ENCODE measurements at places on chromosomes 5 and 9.

DNA sequence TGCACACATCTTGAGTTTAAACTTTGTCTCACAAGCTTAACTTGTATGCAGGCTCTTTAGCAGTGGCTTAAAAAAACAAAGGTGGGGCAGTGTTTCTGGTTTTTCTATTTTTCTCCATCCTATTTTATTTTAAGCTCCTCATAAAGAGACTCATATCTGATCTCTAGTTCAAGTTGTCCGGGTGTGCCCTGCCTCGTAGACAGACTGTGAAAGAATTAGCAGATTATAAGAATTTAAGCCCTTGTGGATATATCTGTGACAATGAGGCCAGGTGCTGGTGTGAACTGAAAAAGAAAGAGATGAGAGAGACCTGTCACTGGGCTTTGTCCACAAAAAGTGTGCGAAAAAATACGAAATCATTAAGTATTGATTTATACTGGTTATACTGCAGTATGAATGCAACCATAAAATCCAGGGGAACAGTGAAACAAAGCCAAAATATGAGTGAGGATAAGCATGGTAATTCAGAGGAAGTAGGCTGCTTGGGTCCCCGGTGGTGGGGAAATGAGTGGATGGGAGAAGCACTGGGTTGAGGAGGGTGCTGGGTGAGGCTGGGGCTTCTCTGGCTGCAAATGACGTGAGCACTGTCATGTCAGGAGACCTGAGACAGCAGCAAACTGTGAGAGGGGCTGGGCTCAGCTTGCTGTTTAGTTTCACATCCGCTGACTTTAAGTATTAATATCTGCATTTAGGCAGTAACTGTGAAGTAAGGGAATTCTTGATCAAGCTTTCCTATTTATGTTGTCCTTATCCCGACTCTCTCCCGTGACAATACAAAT, 179.7 kb upstream of the ANKRD55 start:
- no peak for DNase-seq

- no peak for DNase-seq
Measured at GRCh38 chr5:159911349-159911748, 4.9 kb upstream of the ADRA1B start.

GRCh38 chr5:132787076-132787475, 10.0 kb upstream of the SEPTIN8 start:
- DNase-seq, result no peak

DNA sequence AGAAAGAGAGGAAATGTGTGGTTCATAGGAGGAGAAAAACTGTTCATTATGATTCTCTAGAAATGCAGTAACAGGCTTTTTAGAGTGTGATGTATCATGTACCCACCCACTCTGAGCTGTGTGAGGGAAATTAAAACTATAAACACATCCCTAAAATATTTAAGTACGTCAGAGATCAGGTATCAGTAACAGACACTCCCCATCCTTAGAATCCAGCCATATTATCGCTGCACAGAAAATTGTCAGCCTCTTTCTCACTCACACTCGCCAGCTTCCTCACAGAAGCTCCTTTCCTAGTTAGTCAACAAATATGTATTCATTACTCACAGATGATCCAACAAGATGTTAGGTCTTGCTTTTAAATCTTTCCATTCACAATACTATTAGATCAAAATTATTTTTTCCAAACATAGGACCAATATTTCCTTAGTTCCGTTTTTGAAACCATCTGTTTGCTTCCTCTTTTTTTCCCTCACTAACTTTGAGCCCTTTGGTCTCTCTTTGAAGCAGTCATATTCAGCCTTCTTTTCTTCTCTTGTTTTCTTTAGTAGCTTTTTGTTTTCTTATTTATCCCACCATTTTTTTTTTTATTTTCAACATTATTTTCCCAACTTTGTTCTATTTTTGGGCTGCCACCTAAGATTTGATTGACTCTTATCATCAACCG, 13.6 kb upstream of the MAST4 start:
- no peak for DNase-seq

DNA sequence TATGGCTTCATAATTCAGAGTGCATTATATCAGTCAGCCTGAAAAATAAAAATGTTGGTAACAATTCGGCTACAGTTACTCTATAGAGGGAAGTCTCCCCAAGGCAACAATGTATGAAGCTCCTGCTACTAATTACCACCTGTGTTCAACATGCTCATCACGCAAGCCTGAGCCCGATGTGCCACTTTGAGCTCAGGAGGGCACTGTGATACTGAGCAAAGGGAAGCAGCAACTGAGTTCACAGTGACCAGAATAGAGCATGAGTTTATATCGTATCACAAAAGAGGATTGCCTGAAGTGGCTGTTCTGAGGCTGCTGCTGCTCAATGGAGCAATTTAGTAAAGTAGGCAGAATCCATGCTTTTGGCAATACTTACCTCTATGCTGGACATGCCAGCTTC, 202.0 kb upstream of the HAPLN1 start:
- no peak for DNase-seq

GRCh38 chr9:343773-344172, 129.1 kb downstream of the DOCK8 start:
- peak; percentile 10 for DNase-seq
